ENCODE measurements at places on chromosomes 2 and 18. TPM values are rescaled to one million over a fixed set of nuclear protein-coding genes. Genes with fewer than 3 reads are reported as not detected.

Gene TPO
- not detected for total RNA-seq

Gene SFXN5
- 16.3 TPM for total RNA-seq

Gene ITSN2
- total RNA-seq = 68.2 TPM

Gene LHCGR
- total RNA-seq = not detected

Gene ASIC4
- total RNA-seq = not detected

Gene RAPGEF4
- 30.5 TPM for total RNA-seq

Gene ARHGAP25
- 14.3 TPM for total RNA-seq

Gene KIF5C
- 0.34 TPM for total RNA-seq

Gene OR6B2
- not detected for total RNA-seq

Gene GAD1
- not detected for total RNA-seq

Gene SIX3
- total RNA-seq = not detected

Gene SLC16A14
- 0.09 TPM for total RNA-seq

Gene MAL
- 4.8 TPM for total RNA-seq

Gene CCDC74B
- total RNA-seq = 2.2 TPM

Data from dermis blood vessel endothelial cell (primary cell).